Ascending aorta (tissue), 2 donors: ENCODE measurements at places on chromosomes 7 and 10. TPM values are rescaled to one million over a fixed set of nuclear protein-coding genes. Genes with fewer than 3 reads are reported as not detected.
A peak's percentile ranks its signal among the peaks of the same experiment; 100 is the strongest.

The WNT8B gene
- not detected for total RNA-seq

- H3K36me3 ChIP-seq: peaks cover 13% of the 10 kb centered on the region
- DNase-seq: no peak
- H3K4me3 ChIP-seq: peak within 1 kb of the TSS; percentile 33
- H3K27me3 ChIP-seq: no peaks in the 10 kb centered on the region
- H3K4me1 ChIP-seq: peaks cover 20% of the 10 kb centered on the region
Measured at GRCh38 chr7:44065431-44066110, at the start of gene PGAM2. Gene PGAM2 (minus strand): TSS chr7:44065567. CDS start chr7:44065529, 38 bp downstream.

GRCh38 chr10:23186697-23187096 is 5.4 kb upstream of the PTF1A start:
- no peak for DNase-seq
- H3K36me3 ChIP-seq: no peaks in the 10 kb centered on the region
- H3K27ac ChIP-seq: no peak overlapping the region

- H3K4me3 ChIP-seq: no peak overlapping the region
- H3K4me1 ChIP-seq: no peaks in the 10 kb centered on the region
- H3K36me3 ChIP-seq: no peaks in the 10 kb centered on the region
- H3K27ac ChIP-seq: no peak overlapping the region
- no peaks in the 10 kb centered on the region for H3K27me3 ChIP-seq
- DNase-seq: no peak
Measured at GRCh38 chr7:50397320-50397970, 52.7 kb downstream of the FIGNL1 start.

- no peaks in the 10 kb centered on the region for H3K4me1 ChIP-seq
- H3K27ac ChIP-seq: no peak overlapping the region
Measured at GRCh38 chr7:129013048-129013724, 41.7 kb downstream of the TNPO3 start.
